ENCODE measurements at places on chromosomes 3 and 15.

DNA sequence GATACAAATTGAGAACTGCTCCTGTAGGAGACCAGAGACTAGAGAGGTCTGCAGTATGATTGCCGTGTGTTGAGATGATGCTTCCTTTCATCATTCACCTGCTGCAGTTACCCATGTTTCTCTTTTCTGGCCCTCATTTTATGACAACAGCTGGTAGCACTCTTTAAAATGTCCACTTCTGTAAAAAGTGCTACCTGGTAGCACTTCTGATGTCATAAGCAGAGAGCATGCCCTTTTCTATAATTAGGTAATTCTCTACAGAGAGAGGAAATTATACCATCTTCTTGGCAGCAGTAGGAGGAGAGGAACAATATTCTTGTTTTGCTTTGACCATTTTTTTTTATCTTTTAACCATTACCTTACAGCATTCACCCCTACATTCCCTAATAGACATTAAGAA is 123.8 kb downstream of the PPM1L start:
- no peak for DNase-seq

- peak; percentile 43 for DNase-seq
Measured at GRCh38 chr3:120244834-120245225, 40.2 kb downstream of the GPR156 start.

DNA sequence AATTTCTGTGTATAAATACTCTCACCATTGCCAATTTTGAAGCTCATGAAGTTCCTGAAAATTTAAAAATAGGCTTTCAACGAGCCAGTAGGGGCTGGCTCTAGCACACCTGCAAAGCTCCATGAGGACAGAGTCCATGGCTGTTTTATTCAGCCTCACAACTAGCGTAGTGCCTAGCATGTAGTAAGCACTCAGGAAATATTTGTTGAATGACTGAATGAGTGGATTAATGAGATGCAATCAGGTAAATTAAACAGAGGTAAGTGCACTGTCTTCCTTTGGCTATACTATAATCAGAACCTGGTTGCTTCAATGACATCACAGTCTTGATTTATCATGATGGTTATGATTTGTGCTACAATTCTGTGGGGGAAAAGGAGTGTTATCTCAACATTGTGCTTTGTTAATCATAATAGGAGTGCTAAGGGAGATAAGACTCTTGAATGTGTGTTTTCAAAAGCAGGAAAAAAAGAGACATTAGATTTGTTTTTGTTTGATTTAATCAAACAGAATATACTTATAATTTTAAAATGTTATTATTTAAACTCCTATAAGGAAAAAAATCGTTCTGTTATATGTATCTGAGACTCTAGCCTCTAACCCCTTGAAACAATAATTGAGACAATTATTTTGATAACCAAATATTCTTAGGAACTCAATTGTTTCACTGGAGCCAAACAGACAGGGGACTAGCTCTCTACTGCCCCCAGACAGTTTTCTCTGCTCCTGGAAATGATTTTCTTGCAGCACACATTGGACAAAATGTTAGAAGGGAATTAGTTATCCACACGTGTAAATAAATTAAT is 171.7 kb upstream of the ATP11B start:
- DNase-seq, result no peak

DNA sequence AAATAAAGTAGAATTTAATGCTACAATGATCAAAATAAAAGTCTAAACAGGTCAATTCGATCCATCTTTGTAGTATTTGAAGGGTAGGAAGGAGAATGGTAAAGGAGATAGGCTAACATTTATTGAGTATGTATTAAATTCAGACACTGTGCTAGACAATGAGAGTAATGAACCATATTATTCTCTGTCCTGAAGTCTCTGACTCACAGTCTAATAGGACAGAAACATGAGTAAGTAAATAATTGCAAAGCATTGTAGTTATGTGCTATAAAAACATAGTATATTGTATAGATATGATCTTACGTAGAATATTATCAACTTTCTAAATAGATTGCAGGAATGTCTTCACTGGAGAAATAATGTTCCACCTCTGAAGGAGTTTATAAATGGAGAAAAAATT is 64.5 kb downstream of the MDFIC2 start:
- no peak for DNase-seq

- DNase-seq, result no peak
Measured at GRCh38 chr15:86555939-86556338, 476.3 kb downstream of the AGBL1 start.

All from glutamatergic neuron (in vitro differentiated cells).